ENCODE measurements at places on chromosomes 4 and X.

GRCh38 chrX:49761481-49761880 lies 65.7 kb upstream of the PAGE1 start:
- DNase-seq = no peak
- no peak overlapping the region for H3K27ac ChIP-seq
- no peaks in the 10 kb centered on the region for H3K36me3 ChIP-seq
- H3K27me3 ChIP-seq = peaks cover 5% of the 10 kb centered on the region
- H3K4me3 ChIP-seq = no peak overlapping the region

GRCh38 chr4:145103496-145103895 lies 5.4 kb downstream of the ABCE1 start:
- no peak for DNase-seq
- peaks cover 16% of the 10 kb centered on the region for H3K4me1 ChIP-seq

DNA sequence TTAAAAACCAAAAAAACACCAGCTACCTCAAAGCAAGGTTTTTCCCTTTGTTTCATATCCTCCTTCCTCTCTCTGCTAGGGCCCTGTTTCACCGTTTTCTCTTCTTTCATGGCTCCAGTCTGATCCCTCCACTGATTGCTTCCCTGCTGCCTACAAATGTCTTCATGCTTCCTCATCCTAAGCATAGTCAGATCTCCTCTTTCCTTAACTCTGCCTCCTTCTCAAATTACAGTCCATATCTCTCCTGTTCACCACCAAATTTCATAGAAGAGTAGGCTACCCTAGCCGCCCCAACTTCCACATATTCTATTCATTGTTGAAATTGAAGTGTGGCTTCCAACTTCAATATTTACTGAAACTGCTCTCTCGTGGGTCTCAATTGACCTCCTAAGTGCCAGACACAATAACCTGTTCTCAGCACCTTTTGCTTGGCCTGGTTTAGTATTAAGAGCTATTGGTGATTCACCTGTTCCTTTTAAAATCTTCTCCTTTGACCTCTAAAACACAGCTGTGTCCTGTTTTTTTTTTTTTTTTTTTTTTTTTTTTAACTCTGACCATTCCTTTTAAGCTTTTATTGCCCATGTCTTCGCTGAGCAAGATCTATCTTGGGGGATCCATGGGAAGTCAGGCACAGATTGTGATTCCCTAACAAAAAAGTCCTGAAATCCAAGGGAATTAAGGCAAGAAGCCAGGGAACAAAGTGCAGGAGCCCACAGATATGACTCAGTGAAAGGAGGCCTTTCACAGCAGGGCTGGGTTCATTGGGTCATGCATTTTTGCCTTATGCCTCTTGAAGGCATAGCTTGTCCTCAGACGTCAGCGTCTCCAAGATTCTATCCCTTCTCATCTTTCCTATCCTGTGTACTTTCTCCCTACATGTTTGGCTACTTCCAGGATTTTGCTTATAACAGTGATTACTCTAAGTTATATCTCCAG lies 85.4 kb downstream of the RPS3A start:
- H3K36me3 ChIP-seq = no peaks in the 10 kb centered on the region
- peaks cover 2% of the 10 kb centered on the region for H3K27me3 ChIP-seq
- H3K4me3 ChIP-seq = no peak overlapping the region
- H3K27ac ChIP-seq = no peak overlapping the region

- no peaks in the 10 kb centered on the region for H3K27me3 ChIP-seq
- peaks cover 13% of the 10 kb centered on the region for H3K4me1 ChIP-seq
- peaks cover 38% of the 10 kb centered on the region for H3K36me3 ChIP-seq
- H3K27ac ChIP-seq = no peak overlapping the region
Observed at GRCh38 chr4:118734491-118735205, 49.5 kb downstream of the METTL14 start.

GRCh38 chrX:109732017-109732801 lies 848 bp downstream of the ACSL4 start:
- peak overlapping the region; percentile 93 for H3K4me3 ChIP-seq
- H3K27ac ChIP-seq = peak overlapping the region; percentile 95
- H3K27me3 ChIP-seq = peaks cover 2% of the 10 kb centered on the region
- DNase-seq = peak; percentile 3

DNA sequence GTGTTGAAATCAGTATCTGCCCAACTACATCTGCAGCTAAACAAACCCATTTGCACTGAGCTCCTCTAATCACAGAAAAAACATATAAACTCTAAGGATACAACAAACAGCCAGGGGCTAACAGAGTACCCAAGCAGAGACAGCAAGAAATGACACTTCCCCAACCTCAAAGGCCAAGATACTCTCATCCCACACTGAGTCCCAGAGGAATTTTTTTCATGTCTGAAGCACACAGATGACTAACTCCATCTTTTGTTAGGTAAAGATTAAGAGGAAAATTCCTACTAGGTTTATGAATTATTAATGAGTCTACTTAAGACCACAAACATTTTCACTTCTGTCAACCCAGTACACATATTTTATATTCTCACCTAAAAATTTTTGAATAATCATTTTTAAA lies 31.6 kb downstream of the SEPSECS start:
- no peak overlapping the region for H3K27ac ChIP-seq
- no peak for DNase-seq
- no peaks in the 10 kb centered on the region for H3K27me3 ChIP-seq

GRCh38 chr4:29970626-29971025 lies 749.5 kb upstream of the PCDH7 start:
- H3K27me3 ChIP-seq = no peaks in the 10 kb centered on the region
- no peak for DNase-seq
- H3K36me3 ChIP-seq = no peaks in the 10 kb centered on the region
- no peak overlapping the region for H3K27ac ChIP-seq

GRCh38 chr4:176840166-176840565 lies 47.4 kb upstream of the VEGFC start:
- H3K4me3 ChIP-seq = no peak overlapping the region
- no peaks in the 10 kb centered on the region for H3K4me1 ChIP-seq
- H3K27me3 ChIP-seq = no peaks in the 10 kb centered on the region
- no peaks in the 10 kb centered on the region for H3K36me3 ChIP-seq
- no peak overlapping the region for H3K27ac ChIP-seq

- no peak overlapping the region for H3K27ac ChIP-seq
- H3K27me3 ChIP-seq = peaks cover 3% of the 10 kb centered on the region
- no peak for DNase-seq
- no peak overlapping the region for H3K4me3 ChIP-seq
- no peaks in the 10 kb centered on the region for H3K36me3 ChIP-seq
- no peaks in the 10 kb centered on the region for H3K4me1 ChIP-seq
Observed at GRCh38 chr4:7630568-7631287, 196.0 kb upstream of the PSAPL1 start.

DNA sequence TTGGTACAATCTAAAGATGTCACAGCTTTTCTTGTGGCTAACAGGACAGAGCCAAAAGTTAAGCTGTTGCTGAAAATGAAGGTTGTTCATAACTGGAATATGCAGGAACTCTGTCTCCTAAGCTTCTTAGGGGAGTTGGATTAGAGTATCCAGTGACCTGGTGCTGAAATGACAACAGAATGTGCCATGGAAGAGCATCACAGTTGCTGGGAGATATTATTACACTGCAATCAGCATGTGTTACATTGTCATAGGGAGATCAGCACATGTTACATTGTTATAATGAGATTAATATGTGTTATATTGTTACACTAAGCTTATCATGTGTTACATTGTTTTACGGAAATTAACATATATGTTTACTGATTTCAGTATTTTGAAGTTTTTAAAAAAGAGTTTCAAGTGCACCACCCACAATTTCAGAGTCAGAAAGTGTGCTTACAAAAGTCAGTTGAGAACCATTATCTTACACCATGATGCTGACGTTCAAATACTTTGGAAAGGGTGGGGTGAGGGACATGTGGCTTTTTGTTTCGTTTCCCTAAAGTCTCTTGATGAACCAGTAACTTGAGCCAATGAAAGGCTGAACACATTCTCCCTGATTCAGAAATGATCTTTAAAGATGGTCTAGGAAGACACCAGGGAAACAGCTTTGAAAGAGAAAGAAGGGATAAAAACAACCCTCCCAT lies 113.4 kb downstream of the DRD5 start:
- peaks cover 12% of the 10 kb centered on the region for H3K27me3 ChIP-seq
- H3K4me1 ChIP-seq = no peaks in the 10 kb centered on the region
- H3K27ac ChIP-seq = no peak overlapping the region
- H3K4me3 ChIP-seq = no peak overlapping the region
- no peak for DNase-seq

GRCh38 chr4:87002682-87003043 lies 67.9 kb downstream of the AFF1 start:
- H3K27me3 ChIP-seq = no peaks in the 10 kb centered on the region
- H3K4me3 ChIP-seq = no peak overlapping the region
- no peak overlapping the region for H3K27ac ChIP-seq
- peaks cover 7% of the 10 kb centered on the region for H3K36me3 ChIP-seq
- H3K4me1 ChIP-seq = peaks cover 38% of the 10 kb centered on the region

GRCh38 chr4:76969495-76969894 lies 19.9 kb downstream of the SEPTIN11 start:
- peaks cover 9% of the 10 kb centered on the region for H3K27me3 ChIP-seq
- H3K27ac ChIP-seq = no peak overlapping the region
- no peak for DNase-seq
- H3K4me3 ChIP-seq = no peak overlapping the region
- no peaks in the 10 kb centered on the region for H3K4me1 ChIP-seq
- no peaks in the 10 kb centered on the region for H3K36me3 ChIP-seq

DNA sequence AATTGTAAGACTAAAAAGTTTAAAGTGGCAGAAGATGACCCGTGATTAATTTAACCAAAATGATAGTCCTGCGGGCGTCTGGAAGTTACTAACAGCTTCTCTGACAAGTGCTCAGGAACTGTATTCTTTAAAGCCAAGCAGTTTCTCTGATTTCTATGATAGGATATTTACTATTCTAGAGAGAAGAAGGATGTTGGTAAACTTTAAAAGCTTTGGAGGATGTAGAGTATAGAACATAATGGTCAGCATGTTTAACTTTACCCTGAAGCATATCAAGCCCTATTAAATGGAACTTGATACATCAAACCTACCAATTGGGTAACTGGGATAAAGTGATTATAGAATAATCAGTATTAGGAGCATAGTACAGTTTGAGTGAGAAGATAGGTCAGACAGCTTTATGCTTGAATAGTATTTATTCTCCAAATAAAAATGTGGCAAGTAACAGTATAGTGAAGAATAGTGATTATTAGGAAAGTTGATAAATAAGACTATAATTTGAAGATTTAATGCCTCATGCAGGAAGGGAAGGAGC lies 1.8 kb downstream of the STIM2 start:
- peaks cover 6% of the 10 kb centered on the region for H3K36me3 ChIP-seq
- peaks cover 69% of the 10 kb centered on the region for H3K4me1 ChIP-seq
- H3K27ac ChIP-seq = peak overlapping the region; percentile 95
- H3K4me3 ChIP-seq = peak overlapping the region; percentile 91
- no peaks in the 10 kb centered on the region for H3K27me3 ChIP-seq

DNA sequence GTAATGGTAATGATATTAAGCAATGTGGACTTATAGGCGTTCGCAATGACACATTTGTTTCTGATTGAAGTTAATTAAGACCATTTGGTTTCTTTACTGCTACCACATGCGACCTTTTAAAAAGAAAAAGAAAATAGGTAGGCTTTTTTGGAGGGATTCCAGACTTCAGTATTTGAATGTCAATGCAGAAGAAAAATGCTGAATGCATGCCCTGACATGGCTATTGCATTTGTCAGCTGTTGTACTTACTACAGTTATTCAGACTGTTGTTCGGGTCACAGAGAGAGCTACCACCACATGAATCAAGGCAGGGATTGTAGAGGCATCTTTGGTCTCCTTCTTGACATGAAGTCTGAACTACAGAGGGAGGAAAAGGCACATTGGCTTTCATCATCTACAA lies 163.7 kb downstream of the CORIN start:
- peaks cover 12% of the 10 kb centered on the region for H3K27me3 ChIP-seq
- H3K36me3 ChIP-seq = no peaks in the 10 kb centered on the region
- no peak for DNase-seq
- no peaks in the 10 kb centered on the region for H3K4me1 ChIP-seq
- H3K4me3 ChIP-seq = no peak overlapping the region
- H3K27ac ChIP-seq = no peak overlapping the region

- H3K4me1 ChIP-seq = peaks cover 13% of the 10 kb centered on the region
- H3K4me3 ChIP-seq = no peak overlapping the region
- no peak overlapping the region for H3K27ac ChIP-seq
- H3K36me3 ChIP-seq = no peaks in the 10 kb centered on the region
Observed at GRCh38 chr4:38560768-38561558, 103.0 kb upstream of the KLF3 start.

DNA sequence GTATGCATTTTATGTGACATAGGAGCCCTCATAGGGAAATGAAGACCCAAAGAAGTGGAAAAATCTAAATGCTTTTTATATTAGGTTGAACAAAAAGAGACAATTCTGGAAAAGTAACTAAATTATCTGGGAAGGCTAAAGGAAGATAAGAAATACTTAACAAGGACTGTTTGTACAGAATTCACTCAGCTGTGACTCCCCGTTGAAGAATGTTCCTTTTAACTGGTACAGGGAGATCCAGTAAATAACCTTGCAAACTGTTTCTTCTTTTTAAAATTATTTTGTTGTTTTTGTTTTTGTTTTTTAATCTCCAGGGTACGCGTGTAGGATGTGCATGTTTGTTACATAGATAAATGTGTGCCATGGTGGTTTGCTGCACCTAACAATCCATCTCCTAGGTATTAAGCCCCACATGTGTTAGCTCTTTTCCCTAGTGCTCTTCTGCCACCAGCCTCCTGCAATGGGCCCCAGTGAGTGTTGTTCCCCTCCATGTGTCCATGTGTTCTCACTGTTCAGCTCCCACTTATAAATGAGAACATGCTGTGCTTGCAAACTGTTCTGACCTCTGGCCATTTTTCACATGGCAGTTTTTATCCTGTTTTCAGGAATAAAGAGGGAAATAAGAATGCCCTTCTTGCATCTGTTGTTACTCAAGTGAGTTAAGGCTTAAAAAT lies 81.7 kb downstream of the PWWP3B start:
- no peaks in the 10 kb centered on the region for H3K27me3 ChIP-seq
- DNase-seq = no peak
- no peaks in the 10 kb centered on the region for H3K36me3 ChIP-seq
- no peak overlapping the region for H3K27ac ChIP-seq

GRCh38 chr4:106245176-106245575 lies 70.8 kb downstream of the TBCK start:
- no peaks in the 10 kb centered on the region for H3K27me3 ChIP-seq
- DNase-seq = no peak
- H3K4me1 ChIP-seq = no peaks in the 10 kb centered on the region
- no peak overlapping the region for H3K27ac ChIP-seq
- peaks cover 14% of the 10 kb centered on the region for H3K36me3 ChIP-seq
- no peak overlapping the region for H3K4me3 ChIP-seq

DNA sequence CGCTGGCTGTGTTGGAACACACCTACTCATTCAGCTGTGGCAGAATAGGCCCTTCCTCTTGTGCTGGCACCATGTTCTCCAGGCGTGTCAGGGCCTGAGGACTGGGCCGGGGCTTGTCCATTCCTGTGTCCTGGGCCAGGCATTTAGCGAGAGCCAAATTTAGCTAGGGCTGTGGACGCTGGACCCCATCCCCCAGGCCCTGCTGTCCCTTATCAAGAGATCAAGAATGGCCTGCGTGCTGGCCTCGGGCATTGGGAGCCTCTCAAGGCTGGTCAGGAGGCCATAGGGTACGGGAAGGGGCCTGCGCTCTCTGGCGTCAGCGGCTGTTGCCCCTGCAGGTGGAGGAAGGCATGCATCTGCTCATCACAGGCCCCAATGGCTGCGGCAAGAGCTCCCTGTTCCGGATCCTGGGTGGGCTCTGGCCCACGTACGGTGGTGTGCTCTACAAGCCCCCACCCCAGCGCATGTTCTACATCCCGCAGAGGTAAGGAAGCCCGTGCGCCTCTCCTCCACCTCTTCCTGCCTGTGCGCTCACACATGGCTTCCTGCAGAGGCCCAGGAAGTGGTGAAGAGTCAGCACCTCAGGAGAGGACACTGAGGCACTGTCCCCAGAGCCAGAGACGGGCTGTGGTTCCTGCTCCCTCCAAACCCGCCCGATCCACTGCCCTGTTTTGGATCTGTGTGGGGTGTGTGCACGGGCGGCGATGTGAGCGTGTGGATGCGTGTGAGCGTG lies 15.3 kb downstream of the ABCD1 start:
- DNase-seq = peak; percentile 18
- peaks cover 17% of the 10 kb centered on the region for H3K36me3 ChIP-seq
- H3K4me3 ChIP-seq = peak overlapping the region; percentile 73
- H3K27ac ChIP-seq = peak overlapping the region; percentile 88
- peaks cover 20% of the 10 kb centered on the region for H3K4me1 ChIP-seq
- peaks cover 4% of the 10 kb centered on the region for H3K27me3 ChIP-seq
